ENCODE measurements at places on chromosomes 6 and 20.

- DNase-seq = peak; percentile 24
These were observed 413 bp downstream of the PTPRA start for GRCh38 chr20:2873747-2874041.

DNA sequence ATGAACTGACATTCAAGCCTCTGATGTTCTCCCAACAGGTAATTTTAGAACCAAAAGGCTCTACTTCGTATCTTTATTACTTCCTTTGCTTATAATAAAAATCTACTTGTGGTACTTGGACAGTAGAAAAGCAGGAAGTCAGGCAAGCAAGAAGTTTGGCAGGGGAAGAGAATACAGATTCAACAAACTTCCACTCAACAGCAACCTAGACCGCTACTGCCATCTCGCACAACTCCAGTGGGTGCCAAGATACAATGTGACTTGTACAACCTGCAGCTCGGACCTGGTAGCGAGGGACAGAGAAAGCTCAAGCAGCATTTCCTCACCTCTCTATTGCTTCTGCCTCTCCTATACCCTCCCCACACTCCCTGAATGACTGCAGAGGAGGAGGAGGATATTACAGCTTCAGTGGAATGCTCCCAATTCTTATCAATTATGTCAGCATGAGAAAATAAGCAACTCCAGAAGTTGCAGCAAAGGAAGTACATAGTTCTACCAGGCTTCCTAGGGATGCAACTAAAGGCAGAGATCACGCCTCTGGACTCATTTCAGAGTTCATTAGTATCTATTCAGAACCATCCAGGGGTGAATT, 76.5 kb downstream of the MBOAT1 start:
- DNase-seq = no peak

DNA sequence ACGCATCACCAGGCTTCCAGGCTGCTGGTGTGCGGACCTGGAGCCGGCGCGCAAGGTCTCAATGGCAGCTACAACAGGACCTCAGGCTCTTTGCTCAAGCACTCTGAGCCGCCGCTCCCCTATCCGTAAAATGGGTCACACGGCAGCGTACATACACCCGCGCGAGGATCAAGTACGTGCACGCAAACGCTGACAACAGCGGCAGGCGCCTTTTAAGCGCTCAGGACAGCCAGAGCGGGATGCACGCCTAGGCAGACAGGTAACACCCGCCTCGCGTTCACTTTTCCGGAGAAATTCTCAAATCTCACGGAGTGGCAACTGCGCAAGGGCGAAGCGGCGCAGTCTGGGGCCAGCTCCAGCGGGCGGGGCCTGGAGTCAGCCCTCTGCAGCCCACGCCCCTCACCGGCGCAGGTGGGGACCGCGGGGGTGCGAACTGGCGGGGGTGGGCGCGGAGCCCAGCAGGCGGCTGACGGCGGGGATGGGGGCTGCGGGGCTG, 535 bp downstream of the EXOC2 start:
- no peak for DNase-seq

GRCh38 chr6:13920552-13920951, 4.2 kb upstream of the RNF182 start:
- no peak for DNase-seq

DNA sequence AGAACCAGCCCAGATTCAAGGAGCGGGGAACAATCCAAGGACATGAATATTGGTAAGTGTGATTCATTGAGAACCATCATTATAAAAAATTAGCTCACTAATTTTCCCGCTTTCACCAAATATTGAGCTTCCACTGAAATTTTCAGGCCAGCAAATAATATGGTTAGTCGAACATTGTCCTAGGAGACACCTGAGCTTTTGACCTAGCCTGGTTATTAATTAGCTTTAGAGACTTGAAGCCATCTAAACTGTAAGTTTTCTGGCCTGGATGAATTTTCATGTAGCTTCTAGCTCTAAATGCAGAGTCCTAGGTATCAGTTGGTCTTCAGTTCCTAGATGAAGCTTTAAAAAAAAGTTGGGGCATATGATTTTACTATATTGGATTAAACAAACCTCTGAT, 17.1 kb upstream of the RALGAPA2 start:
- DNase-seq = no peak

DNA sequence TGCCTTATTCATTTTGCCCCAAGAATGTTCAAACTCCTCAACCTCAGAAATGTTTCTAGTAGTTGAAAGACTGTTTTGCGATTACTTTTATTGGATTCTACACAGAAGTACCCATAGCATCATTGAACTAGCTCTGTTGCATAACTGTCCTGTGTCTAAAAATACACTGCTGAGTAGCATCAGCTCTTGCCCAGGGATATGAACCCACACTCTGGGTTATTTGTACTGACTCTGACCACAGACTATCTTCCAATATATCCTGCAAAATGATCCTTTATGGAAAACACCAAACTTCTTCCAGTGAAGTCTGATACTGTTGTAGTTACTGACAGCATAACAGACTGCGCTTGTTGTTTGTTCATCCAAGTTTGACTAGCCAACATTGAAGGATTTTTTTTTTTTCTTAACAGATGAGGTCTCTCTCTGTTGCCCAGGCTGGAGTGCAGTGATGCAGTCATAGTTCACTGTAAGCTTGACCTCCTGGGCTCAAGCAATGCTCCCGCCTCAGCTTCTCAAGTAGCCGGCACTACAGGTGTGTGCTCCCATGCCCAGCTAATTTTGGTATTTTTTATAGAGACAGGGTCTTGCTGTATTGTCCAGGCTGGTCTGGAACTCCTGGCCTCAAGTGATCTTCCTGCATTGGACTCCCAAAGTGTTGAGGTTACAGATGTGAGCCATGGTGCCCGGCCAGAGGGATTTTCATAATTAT, 49.9 kb downstream of the TULP4 start:
- DNase-seq = peak; percentile 59

DNA sequence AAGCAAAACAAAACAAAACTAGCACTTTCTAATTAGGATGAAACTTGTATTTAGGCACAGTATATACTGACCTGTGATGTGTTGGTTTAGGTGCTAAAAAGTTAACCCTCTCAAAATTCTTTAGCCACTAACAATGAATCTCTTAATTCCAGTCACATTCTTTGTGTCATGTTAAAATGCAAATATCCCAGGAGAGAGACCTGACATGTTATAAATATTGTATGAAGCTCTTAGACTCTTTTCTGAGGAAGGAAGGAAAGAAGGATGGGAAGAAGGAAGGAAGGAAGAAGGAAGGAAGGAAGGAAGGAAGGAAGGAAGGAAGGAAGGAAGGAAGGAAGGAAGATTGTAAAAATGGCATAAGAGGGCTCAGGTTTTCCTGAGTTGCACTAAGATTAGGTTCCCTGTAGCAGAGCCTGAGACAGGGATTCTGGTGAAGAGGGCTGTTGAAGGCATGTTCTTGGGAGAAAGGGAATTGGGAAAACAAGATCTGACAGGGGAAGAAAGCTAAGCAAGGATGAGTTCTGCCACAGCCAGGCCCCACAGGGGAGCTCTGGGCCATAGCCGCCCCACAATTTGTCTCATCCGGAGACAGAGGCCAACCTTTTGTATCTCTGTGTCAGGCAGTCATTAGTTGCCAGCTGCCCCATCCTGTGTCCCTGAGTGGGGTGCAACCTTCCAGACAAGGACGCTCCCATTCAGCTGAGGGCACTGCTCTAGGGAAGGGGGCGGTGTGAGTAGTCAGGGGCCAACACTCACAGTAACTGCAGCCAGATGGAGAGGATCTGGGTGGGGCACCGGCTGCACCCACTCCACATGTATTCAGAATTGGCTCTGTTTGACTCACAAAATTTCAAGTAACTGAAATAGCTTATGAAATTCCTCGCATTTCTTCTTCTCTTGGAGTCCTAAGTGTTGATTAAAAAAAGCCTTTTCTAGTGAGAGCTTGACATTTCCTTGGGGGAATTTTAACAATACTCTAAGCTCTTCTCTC, 189.3 kb upstream of the ARG1 start:
- DNase-seq = no peak

DNA sequence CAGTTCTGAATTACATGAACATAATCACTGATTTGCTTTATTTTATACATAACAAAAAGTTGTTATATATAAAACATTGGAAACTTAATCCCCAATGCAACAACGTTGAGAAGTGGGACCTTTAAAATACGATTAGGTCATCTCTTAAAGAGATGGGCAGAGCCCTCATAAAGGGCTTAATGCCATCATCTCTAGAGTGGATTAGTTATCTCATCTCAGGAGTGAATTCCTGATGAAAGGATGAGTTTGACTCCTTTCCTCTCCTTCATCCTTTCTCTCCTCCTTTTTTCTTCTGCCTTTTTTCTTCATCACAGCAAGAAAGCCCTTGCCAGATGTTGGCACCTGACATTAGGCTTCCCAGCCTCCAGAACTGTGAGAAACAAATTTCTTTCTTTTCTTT, 13.9 kb downstream of the HLA-DOA start:
- DNase-seq = no peak
